ENCODE measurements at places on chromosomes 6 and 20. TPM values are rescaled to one million over a fixed set of nuclear protein-coding genes. Genes with fewer than 3 reads are reported as not detected.

The VSX1 gene
- polyA plus RNA-seq: not detected

The THBD gene
- not detected for polyA plus RNA-seq

The TGM3 gene
- not detected for polyA plus RNA-seq

The BLOC1S5 gene
- 31.4 TPM for polyA plus RNA-seq

The C20orf141 gene
- not detected for polyA plus RNA-seq

The KAT14 gene
- polyA plus RNA-seq: 18.8 TPM

All from naive thymus-derived CD4-positive, alpha-beta T cell (primary cell).